Mesenteric fat pad (tissue), 1 donor: ENCODE measurements at places on chromosomes 1 and 21. TPM values are rescaled to one million over a fixed set of nuclear protein-coding genes. Genes with fewer than 3 reads are reported as not detected.

- DNase-seq = no peak
These were observed 124.0 kb upstream of the SPATA6 start for GRCh38 chr1:48596046-48596445.

DNA sequence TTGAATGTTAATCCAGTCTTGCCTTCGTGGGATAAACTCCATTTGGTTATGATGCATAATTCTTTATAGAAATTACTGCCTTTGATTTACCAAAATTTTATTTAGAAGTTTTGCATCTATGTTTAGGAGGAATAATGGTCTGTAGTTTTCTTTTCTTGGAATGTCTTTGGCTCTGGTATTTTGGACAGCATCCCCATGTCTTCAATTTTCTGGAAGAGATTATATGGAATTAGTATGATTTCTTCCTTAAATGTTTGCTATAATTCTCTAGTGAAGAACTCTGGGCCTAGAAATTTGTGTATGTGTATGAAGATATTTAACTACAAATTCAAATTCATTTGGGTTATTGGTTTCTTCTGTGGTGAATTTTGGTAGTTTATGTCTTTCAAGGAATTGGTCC, 92.7 kb downstream of the SNX7 start:
- no peak for DNase-seq

- DNase-seq = no peak
These were observed 18.4 kb downstream of the RWDD3 start for GRCh38 chr1:95252422-95252821.

DNA sequence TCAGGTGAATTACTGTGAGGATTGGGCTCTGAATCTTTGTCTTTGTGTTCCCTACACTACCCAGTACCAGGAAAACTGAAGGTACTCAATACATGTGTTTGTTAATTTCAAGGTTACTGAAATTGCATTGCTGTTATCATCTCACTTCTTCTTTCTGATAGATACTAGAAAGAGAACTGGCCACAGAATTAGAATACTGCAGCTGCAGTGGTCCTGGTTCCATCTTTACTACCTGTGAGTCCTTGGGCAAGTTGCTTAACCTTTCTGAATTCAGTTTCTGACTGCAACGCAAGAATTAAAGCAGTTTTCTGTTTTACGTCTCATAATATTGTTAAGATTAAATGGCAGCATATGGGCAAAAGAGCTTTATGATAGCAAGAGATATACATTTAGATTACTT, 263.5 kb downstream of the LMO4 start:
- no peak for DNase-seq

DNA sequence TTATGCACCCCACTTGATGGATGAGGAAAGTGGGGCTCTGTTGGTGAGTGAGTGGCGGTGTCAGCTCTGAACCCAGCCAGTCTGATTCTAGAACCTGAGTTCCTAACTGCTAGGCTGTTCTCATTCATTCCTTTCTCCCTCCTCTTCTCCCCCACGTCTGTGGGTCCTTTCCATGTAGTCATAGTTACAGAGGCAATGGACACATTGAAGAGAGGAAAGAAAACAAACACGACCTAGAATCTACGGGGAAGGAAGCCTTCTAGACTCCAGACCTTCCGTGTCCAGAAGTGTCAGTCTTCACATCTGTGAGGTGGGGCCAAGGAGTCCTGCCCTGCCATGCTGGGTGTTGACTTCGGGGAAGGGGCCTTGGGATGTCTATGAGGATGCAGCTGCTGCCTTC, 115.8 kb upstream of the WNT4 start:
- no peak for DNase-seq

- DNase-seq = no peak
These were observed 29.0 kb downstream of the SPEN start for GRCh38 chr1:15876357-15877055.

GRCh38 chr1:217049721-217050120, 326.5 kb upstream of the ESRRG start:
- no peak for DNase-seq

GRCh38 chr21:27244776-27245175, 277.9 kb upstream of the ADAMTS5 start:
- no peak for DNase-seq

PHF13 gene
- 13.3 TPM for total RNA-seq
